ENCODE measurements at places on chromosomes 5 and 9. TPM values are rescaled to one million over a fixed set of nuclear protein-coding genes. Genes with fewer than 3 reads are reported as not detected.

DNA sequence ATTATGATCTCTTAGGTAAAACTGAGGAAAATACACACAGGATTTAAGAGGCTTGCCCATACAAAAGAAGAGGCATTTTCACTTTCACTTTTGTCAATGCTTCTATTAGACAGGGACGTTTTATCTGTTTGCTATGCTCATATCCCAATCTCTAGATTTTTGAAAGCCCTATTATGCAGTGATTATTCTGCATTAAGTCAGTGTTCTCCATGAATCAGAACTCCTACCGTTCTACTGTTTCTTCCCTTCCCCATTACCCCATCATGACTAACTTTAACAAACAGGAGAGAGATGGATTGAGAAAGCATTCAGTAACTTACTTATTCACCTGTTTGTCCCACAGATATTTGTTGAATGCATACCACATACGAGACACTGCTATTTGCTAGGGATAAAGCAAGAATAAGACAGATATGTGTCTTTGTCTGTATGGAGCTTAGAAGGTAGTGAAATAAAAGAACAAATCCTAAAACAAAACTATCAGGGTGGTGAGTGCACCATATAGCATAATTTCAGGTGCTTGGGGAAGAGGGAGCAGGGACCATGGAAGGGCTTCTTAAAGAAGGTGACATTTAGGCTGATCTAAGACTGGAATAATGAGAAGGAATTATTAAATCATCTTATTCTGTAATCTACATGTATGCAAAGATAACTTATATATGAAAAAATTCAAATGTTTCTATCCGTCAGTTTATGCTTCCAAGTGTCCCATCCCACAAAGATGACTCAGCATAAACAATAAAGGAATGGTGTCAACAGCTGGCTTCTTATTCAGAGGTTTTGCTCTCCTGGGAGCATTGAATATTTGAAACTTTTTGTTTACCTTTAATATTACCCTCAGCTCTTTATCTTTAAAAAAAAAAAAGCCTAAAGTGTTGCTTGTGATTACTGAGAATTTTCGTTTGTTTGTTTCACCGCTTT lies 328.1 kb downstream of the HINT1 start:
- DNase-seq: no peak

GRCh38 chr9:126499005-126499910 lies 114.5 kb upstream of the LMX1B start:
- DNase-seq: peak; percentile 54

The RBM22 gene
- 64.6 TPM for total RNA-seq

DNA sequence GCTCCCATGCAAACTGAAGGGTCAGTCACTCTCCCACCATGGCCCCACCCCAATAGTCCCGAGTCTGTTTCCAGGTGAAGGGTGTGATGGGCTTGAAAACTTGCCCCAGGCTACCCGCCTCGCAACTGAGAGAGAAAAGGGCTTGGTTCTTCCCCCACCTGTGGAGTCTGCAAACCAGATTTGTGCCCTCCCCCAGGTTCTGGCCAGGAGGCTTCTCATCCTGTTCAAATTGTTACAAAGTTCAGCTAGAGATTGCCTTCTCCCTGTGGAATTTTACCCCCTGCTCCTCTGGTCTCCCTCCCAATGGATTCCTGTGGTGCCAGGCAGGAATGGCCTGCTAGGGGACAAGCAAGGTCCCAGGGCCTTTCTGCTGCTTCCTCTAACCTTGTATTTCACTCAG lies 93.1 kb upstream of the ACO1 start:
- DNase-seq: no peak

DNA sequence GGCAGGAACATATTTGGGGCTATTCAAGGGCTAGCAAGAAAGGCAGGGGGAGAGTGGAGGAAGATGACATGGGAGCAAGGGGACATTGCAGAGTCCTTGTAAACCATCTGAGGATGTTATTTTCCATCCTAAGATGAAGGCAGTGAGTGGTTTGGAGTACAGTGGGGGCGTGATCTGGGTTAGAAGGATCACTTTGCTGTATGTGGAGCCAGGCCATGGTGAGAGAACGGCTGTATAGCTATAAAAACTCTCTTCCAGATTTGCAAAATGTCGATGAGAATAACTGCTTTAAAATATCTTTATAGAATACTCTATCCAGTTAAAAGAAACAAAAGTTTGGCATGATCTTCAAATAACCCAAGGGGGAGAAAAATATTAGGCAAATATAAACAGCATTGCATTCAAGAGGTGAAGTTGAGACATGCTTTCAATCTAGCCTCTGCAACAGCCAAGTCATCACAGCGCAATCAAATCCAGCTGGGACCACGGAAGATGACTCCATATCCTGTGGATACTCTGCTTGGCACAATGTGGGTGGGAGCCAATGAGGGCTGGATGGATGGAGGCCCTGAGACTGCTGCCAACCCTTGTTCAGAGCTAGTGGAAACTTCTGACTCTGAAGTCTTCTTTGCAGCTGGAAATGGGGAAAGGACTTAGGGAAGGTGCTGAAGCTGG lies 111.5 kb upstream of the BASP1 start:
- DNase-seq: no peak

DNA sequence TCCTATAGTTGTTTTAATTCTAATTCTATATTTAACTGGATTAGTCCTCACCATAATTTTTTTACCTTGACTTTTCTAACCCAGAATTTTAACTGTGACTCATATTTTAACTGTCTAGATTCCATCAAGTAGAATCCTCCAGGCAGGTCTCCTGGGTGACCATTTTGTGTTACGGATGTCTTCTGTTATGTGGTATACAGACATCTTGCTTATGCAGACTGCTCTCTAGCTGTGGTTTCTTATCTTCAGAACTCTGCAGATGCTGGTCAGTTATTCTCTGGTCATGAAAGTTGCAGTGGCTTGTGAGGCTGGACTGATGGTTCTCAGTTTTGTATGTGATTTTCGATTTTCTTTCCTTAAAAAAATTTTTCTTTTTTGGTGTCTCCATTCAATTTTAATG lies 139.4 kb downstream of the ATG10 start:
- DNase-seq: no peak

The FAM221B gene
- 0.19 TPM for total RNA-seq

The FCN1 gene
- total RNA-seq: not detected

GRCh38 chr5:94544031-94544650 lies 74.3 kb downstream of the KIAA0825 start:
- no peak for DNase-seq

DNA sequence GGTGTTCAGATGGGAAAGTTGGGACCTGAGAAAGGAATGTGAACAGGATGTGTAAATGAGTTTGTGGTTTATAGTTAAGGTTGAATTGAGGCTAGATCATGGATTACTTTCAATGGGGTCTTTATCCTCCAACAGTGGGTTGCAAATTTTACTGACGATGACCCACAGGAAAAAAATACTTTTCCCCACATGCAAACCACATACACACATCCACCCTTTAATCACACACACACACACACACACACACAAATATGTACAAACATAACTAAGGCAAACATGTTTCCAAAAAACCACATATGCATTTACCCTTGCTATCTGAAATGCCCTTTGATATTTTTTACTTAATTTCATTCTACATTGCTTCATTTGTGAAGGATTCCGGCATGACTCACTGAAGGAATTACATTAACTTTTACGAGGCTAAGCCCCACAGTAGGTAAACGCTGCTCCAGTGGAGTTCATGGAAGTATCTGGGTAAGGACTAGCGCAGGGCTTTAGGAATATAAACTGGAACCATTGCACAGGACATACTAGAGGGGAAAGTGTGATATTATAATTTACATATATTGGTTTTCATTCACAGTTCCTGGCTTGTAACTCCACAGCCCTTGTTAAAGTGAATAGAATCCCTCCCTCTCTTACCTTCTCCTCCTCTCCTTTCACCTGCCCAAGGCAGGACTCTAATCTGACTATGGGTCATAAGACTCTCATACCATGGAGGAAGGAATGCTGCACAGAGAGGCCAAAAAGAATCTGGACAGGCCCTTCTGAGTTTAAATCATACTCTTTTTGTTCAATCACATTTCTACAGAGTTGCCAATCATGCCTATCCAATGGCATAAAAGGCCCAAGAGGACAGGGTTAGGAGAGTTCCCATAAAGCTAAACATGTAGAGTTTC lies 8.5 kb upstream of the SPEF2 start:
- no peak for DNase-seq

The C9 gene
- total RNA-seq: not detected

GRCh38 chr9:99222416-99223270 lies 561 bp downstream of the SEC61B start:
- DNase-seq: no peak

DNA sequence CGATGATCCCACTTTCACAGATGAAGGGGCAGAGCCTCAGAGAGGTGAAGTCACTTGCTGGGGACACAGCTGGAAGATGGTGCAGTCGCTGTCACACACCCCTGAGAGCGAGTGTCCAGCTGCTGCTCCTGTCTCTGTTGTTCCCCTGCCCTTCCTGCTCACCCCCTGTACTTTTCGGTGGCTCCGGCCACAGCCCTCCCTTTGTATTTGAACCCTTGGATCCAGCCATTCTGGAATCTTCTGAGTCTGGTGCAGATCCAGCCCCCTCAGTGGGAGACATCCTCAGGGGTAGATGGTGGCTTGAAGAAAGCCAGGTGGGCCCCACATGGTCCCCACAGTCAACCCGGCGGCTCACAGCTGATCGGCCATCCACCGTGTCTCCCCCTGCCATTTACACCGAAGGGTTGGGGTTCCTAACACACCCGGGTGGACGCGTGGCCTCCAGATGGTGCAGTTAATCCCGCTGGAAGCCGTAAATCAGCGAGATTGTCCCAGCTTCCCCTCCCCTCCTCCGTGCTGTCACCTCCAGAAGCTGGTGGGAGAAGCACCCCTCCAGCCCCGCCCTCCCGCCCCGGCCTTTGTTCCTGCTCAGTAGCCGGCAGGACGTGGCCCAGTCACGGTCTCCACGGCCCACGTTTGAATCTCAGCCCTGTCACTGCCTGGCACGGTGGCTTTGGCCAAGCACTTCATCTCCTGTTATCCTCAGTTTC lies 204.8 kb downstream of the C9orf50 start:
- no peak for DNase-seq

The CD274 gene
- not detected for total RNA-seq

DNA sequence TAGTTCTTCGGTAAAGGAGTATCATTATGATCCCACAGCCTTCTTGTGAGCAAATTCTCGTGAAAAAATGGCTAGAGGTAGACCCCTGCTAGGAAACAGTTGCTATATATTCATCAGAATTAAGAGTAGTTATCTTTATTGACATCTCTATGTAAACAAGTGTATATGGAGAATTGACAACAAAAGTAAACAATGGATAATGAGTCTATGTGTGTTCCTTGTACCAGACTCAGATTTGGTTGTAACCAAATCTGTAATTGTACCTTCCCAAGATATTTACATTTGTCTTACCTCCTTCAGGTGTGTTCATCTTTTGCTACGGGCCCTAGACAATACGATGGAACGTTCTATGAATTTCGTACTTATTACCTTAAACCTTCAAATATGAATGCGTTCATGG lies 2.1 kb downstream of the NIPSNAP3B start:
- no peak for DNase-seq

DNA sequence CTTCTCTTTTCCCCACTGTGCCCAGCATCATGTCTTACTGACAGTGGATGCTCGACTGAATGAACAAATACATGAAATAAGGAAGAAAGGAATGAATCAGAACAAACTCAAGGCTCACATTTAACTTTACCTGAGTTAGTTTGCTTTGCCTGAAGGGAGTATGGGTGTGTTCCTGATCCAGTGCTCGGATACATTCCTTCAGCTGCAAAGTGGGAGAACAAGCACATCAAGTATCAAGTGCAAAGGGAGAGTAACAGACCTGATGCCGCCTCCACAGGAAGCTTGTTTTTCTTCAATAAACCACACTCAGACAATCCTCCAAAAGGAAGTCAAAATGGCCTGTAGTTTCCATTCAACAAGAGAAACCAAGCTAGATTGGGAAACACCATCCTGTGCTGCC lies 66.1 kb downstream of the KIF24 start:
- no peak for DNase-seq

The KIF12 gene
- total RNA-seq: not detected

The MRPL22 gene
- 59.5 TPM for total RNA-seq
